ENCODE measurements at places on chromosomes 5 and 9. TPM values are rescaled to one million over a fixed set of nuclear protein-coding genes. Genes with fewer than 3 reads are reported as not detected.

GRCh38 chr9:250039-250438 is 35.4 kb downstream of the DOCK8 start:
- DNase-seq, result no peak

DNA sequence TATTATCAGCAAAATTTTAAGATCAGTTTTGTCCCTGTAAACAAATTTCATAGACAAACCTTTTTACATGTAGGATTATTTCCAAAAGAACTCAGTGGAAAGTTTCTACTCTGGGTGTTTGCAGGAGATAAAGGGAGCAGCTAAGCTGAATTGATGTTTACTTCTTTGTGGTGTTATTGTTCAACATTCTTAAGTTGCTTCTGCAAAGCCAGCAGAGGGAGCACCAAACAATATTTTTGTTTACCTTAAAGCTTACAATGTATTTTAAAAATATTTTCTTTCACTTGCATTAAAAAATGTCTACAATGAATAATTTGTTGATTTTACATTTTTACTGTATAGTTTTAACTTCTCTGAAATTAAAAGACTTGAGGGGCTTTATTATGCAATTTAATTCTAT is 135.4 kb downstream of the ATG10 start:
- DNase-seq, result peak; percentile 30

DNA sequence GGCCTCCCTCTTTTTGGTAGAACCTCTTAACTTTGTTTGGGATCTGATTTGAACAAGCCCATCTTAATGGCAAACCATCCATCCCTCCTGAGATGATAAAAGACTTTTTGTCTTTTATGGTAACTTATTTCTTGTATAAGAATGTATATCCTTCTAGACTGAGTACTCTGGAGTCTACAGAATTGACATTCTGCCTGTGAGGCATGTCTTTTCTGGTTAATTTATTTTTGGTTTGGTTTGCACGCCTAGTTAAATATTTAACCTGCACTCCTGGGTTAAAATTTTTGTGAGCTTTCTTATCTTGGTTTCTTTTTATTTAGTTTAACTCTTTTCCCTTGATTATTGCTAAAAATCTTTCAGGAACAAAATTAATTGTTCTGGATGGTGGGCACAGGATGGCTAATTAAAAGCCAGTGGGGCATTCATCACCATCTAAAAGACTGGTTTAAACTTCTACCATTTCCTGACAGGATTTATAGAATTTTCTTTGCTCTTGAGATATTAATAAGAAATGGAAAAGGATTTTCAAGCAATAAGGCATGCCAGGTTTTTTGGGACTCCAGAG is 50.3 kb downstream of the PHAX start:
- no peak for DNase-seq

DNA sequence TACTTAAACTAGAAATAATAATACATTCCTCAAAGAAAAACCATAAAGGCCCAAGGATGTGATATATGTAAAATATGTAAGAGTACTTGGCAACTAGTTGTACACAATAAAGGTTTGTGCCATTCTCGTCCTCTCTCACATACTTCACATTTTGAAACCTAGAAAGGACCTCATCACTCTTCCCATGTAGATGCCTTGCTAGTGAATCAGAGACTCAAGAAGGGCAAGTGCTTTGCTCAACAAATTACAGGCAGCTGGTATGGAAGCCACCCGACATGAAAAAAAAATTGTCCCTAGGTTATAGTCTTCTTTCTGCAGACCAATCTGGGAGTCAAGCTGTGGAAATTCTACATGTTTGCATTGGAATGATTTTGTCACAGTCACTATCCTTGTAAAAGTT is 31.7 kb downstream of the ADRB2 start:
- no peak for DNase-seq

DNA sequence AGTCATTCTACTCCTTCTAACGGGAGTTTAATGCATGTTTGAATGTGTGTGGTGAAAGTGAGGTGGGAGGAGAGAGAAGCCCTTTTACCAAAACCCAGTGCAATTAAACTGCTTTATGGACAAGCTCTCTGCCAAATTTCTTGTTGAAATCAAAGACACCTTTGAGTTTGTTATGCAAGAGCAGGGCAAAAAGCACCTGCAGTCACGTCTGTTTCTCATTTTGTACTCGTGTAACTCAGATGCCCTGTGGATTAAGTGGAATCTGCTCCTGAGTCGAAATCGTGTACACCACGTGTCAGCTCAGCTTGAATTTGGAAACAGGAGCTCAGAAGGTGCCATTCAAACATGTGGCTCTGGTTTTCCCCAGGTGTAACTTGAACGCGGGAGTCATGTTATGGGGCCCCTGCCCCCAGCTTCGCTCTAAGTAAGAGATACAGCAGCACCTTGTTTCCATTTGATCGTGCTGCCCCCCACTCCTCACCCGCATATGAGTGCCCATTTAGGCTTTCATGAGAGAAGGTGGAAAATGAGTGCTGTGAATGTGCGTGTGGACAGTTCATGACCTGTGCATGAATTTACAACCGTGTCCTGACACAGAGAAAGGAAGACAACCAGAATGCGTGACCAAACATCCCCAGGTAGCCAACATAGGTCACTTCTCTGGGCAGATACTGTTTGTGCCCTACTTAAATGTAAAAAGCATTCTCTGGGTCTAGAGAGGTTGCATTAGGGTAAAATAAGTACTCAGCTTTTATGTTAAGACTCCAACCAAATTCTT is 347.0 kb upstream of the SLC30A5 start:
- DNase-seq, result no peak

GRCh38 chr5:112419164-112419985 is at the start of gene EPB41L4A:
TSS of gene EPB41L4A (minus strand) at chr5:112419277. CDS start at chr5:112419039, 238 bp downstream.
- DNase-seq, result no peak

GFI1B gene
- total RNA-seq, result not detected

GRCh38 chr5:137822158-137822764 is 45.4 kb upstream of the MYOT start:
- peak; percentile 70 for DNase-seq
